T-cell (primary cell): ENCODE measurements at places on chromosomes 16 and 17.

GRCh38 chr17:32628271-32629044 lies 141.7 kb downstream of the CDK5R1 start:
- DNase-seq = no peak

DNA sequence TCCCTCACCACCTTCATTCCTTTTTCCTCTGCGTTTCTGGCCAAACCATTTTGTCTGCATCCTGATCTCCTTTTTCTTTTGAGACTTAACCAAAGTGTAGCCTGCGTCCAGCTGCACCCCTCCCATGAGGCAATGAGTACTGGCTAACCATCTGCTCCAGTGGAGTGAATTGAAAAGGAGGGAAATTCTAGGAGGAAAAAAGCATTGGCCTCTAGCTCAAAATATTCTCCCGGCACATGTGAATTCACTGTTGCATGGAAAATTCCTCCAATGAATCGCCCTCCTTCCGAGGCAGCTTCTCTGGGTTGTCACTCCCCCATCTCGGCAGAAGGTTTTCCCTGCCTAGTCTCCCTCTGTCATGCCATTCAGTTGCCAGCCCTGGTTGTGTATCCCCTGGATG lies 5.6 kb downstream of the RAP1GAP2 start:
- no peak for DNase-seq

DNA sequence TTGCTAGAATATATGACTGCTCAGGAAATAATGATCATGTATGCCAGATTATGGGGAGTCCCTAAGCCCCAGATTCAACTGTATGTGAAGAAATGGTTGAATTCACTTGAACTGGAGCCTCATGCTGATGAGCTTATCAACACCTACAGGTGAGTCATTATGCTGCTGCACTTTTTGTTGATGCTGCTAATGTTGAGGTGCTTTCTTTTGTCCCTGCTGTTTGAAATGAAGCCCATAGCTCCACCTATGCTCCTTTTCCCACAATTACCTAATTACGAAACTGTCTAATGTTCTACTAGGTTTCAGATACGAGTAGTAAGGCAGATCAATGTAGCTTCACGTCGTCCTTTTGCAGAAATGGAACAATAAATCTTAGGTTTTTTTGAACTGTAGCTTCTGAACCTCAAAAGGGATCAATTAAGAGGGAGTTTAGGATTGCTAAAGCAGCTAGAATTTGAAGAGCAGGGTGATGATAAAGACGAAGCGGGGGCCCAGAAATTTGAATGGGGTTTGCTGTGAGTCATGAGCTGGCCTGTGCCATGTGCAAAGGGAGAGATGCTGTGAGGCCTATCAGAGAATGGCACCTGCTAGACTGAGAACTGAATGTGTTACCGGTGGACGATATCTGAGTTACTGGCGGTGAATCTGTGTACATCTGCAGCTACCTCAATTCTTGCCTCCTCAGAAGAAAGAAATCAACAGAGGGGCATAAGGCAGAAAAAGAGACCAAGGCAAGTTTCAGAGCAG lies 6.1 kb upstream of the UQCRC2 start:
- no peak for DNase-seq

GRCh38 chr17:78120537-78120936 lies 8.0 kb downstream of the TMC6 start:
- DNase-seq = no peak

- DNase-seq = peak; percentile 55
These were observed 15.1 kb downstream of the FAM117A start for GRCh38 chr17:49748791-49749190.
